ENCODE measurements at places on chromosomes 6 and 20.

DNA sequence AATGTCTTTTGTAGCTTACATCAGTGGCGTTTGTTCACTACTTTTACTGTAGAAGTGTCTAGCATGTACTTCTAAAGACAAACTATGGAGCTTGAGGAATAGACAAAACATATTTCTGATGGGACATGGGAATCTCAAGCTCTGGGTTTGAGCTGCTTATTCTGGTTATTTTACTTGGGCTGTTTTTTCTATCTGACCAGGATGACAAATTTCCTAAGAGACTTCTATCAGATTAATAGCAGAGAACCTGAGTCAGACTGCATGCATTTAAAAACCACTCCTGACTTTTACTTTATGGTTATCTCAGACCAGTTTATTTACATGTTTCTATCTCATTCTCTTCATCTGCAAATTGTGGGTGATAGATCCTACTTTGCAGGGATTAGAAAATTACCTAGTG is 1282.3 kb upstream of the GJE1 start:
- DNase-seq, result no peak

GRCh38 chr20:33680686-33681085 is 5.5 kb downstream of the E2F1 start:
- DNase-seq, result no peak

GRCh38 chr6:71446057-71446456 is 157.4 kb downstream of the OGFRL1 start:
- no peak for DNase-seq

DNA sequence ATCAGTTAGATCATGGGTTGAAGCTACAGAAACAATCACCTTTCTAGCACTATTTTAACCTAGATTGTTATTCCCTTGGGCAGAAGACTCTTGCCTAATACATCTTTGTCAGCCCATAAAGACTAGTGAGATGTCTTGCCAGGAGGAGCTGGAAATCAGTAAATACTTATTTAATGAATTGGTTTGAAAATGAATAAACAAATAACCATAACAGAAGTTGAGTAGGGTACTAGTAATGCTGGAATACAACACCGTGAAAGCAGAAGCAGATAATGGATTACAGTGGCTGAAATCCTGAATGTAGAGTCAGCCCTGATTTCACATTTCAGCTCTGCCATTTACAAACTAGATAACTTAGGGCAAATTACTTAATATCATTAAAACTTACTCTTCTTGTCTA is 236.1 kb downstream of the PACRG start:
- DNase-seq, result no peak

- DNase-seq, result no peak
Observed at GRCh38 chr6:28373925-28374324, 24.2 kb downstream of the ZKSCAN3 start.

DNA sequence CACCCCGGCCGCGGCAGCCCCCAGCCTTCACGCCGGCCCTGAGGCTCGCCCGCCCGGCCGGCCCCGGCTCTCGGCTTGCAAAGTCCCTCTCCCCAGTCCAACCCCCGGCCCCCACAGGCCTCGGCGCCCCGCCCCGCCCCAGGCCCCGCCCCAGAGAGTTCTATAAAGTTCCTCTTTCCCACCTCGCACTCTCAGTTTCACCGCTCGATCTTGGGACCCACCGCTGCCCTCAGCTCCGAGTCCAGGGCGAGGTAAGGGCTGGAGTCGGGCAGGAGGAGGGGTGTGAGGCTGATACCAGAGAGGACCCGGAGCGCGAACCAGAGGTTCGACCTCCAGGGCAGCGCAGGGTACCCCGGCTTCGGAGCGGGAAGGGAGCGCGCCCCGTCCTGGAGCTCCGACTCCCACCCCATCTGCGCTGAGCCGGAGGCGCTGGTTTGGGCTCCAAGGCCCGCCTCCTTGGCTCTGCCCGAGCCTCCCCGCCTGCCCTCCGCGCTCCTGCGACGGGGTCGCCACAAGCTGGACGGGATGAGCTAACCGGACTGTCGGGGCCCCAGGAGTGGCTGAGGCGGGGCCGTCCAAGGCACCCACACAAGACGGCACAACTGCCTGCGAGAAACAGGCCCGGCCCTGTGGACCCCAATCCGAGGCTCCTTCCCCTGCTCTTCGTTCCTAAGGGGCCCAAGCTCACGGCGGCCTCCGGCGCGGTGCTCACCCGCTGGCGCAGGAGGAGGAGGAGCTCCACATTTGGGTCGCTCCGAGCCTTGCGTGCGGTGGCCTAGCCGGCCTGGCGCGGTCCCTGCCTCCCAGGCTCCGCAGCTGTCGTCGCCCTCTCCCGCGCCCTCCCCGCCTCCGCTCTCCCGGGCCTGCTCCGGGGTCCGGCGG is at the start of gene IRF4:
IRF4 (plus strand) TSS at position 194 of the 882 bp plus-strand sequence. CDS start 1,401 bp downstream, outside the sequence.
- no peak for DNase-seq

DNA sequence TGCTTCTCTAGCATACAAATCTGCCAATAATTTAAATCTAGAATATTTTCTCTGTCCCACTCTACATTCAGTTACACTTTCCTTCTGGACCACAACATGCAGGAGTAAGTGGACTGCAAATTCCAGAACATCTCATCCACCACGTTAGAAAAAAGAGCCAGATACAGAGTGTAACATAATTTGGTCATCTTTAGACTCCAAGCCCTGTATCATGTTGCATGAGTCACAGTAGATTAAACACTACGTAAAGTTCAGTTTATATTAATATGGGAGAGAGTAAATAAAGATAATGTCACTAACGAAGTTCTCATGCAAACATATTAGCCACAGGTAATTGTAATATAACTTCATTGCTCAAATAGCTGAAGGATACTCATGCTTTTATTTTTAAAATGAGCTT is 327.0 kb downstream of the C6orf118 start:
- DNase-seq, result no peak

DNA sequence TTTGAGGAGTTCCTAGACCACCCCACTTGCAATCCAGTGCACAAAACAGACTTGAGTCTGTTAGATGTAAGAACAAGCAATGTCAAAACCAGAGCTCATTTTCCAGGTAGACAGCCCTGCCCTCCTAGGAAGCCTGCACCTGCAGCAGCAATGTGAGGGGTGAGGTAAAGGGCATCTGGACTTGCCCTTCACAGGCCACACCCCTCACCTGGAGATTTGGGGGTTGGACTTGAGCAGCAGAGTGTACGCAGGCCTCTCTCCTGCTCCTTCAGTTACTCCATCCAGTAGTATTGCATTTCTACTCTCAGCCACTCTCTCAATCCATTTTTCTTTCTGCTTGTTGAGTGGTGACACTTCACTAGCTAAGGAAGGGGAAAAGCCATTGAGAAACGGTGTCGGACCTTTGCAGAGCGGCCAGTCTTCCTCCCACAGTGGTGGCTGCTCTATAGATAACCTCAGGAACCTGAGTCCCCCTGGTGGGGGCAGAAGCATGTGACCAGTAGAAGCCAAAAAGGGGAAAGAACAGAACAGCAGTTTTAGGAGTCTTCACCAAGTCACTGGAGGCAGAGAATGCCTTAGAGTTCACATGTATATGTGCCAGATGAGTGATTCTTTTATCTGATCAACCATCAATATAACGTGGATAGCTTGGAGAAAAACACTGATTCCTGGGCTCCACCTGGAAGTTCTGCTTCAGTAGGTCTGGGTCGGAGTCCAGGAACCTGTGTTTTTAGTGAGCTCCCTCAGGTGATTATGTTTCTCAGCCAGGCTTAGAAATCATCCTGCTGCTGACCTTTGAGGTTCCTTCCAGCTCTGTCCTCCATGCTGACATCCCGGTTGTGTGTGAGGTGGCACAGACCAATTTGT is 28.0 kb downstream of the ARFGEF2 start:
- no peak for DNase-seq

GRCh38 chr20:41261260-41261659 is 56.3 kb downstream of the ZHX3 start:
- DNase-seq, result no peak

DNA sequence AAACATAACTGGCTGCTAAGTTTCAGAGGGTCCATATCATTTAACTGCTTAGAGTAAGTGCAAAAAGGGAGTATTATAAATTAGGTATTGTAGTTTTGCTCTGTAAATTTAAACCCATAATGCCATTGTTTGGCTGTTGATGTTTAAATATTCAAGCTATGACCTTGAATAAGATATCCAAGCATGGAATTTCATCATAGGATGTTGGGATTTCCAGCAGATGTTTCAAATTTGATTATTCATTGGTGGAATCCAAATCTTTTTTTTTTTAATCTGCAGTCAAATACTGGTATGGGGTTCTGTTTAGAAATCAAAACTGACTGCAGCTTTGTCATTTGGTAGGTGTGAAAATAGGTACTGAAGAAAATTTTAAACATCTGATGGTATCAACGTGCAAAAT is 161.0 kb downstream of the KHDC1L start:
- DNase-seq, result no peak

Measured in NCI-H1694 (cell line).